ENCODE measurements at places on chromosomes 5 and 9. TPM values are rescaled to one million over a fixed set of nuclear protein-coding genes. Genes with fewer than 3 reads are reported as not detected.

Gene LYRM7
- polyA plus RNA-seq: 11.2 TPM

Gene F12
- polyA plus RNA-seq: 1.0 TPM

Gene IFNB1
- not detected for polyA plus RNA-seq

Gene IFNE
- 1.8 TPM for polyA plus RNA-seq

Gene SPATA31C2
- polyA plus RNA-seq: 0.07 TPM

Gene TAF11L5
- not detected for polyA plus RNA-seq

Gene ZCCHC9
- 38.9 TPM for polyA plus RNA-seq

GRCh38 chr5:65043843-65044359, 275.2 kb downstream of the CWC27 start:
- DNase-seq: no peak

DNA sequence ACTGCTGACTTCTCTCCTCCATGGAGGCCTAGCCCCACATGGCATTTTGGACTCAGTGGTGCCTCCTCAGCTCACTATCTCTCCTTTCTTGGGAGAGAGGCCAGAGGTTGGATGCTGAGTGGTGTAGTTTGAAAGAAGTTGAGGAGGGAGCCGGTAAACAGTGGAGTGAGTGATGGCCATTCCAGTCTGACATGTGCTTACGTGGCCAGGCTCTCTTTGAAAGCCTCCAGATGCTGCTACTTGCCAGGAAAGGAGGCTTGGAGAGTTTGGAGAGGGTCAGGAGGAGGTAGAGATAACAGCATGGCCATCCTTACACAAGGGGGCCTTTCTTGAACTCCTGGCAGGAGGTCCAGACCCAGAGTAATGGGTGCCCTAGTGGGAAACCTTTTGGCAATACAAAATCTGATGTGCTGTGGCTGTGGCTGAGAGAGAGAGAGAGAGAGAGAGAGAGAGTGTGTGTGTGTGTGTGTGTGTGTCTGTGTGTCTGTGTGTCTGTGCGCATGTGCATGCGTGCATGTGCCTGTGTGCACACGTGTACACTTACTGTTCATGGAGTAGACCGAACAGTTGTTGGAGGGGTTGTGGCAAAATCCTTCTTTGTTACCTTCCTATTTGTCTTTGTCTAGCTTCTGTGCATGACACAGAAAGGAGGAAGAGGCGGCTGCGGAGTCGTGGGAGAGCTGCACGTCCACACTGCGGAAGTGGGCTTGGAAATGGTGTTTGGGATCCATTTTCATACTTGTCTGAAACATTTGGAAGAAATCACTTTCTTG, 37.8 kb downstream of the RALGPS1 start:
- DNase-seq: peak; percentile 27

DNA sequence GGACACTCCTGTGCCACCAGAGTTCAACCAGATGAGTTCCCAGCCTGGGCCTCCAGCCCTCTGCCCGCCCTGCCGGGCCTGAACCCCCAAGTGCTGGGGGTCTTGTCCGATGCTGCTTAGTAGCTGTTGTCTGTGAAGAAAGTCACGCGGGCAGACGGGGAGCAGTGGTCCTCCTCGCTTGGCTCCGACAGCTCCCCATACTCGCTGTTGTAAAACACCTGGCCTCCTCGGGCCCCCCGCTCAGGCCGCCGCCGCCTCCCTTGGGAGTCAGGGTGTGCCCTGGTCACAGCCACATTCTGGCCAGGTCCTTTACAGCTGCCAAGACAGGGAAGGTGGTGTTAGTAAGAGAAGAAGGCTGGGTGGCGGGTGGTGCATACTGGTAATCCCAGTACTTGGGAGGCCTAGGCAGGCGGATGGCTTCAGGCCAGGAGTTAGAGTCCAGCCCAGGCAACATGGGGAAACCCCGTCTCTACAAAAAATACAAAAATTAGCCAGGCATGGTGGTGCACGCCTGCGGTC, 11.8 kb upstream of the SCGB3A1 start:
- DNase-seq: no peak

GRCh38 chr9:111222757-111223156, 107.3 kb downstream of the OR2K2 start:
- no peak for DNase-seq

DNA sequence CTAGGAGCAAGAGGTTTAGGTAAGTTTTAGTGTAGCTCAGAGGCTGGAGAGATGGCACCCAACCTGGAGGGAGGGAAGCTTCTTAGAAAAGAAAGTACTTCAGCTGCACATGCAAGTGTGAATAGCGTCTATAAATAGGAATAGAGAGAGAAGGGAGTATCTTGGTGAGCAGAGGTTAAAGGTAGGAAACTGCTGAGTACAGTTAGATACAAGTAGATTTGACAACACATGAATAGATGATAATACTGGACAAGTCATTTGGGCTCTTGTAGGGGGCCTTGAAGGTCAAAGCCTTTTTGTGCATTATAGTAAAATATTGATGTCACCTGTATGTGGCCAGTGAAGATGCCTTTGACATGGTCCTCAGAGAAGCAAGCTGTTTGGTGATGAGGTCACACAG, 34.2 kb downstream of the ANP32B start:
- peak; percentile 23 for DNase-seq

DNA sequence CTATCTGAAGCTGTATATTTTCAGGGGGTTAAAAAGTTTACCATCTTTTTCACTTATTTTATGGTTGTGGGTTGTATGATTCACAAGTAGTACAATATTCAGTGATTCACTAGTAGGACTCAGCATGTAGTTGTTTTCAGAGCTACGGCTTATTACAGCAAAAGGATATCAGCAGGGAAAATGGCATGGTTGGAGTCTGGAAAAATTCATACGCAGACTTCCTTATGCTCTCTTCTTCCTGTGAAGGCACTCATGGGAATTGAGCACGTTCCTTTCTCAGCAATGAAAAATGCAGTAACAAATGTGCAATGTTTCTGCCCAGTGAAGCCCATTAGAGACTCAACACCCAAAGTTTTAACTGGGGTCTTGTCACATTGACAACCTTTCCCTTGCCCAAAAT, 250.5 kb downstream of the KCNN2 start:
- no peak for DNase-seq

DNA sequence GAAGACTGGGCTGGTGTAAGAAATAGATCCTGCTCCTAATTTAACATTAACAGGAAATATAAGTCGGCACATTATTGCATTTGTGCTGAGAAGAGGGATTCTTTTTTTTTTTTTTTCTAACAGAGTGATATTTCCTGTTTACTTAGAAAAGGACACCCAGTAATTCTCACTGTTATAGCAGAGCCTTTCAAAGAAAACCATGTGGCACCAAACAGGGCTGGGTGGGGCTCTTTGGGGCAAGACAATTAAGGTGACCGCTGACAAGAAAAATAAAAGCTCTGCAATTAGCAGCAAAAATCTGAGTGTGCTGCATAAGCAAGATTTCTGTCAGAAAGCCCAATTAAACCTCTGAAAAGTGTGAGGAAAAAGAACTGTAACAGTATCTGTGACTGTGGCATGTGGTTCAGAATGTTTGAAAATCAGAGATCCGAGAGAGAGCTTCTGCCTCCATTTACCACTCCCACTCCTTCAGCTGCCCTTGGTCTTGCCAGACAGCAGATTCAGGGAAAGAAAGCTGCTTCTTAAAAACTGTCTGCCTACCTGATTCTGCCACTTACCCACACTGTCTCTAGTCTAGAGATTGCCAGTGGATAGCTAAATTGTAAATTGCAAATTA, 77.1 kb upstream of the IQGAP2 start:
- DNase-seq: no peak

GRCh38 chr5:73729329-73729728, 103.3 kb downstream of the ARHGEF28 start:
- no peak for DNase-seq

- no peak for DNase-seq
These were observed 95.3 kb upstream of the IER5L start for GRCh38 chr9:129273136-129273895.

GRCh38 chr5:139689631-139690063, 41.5 kb downstream of the CXXC5 start:
- peak; percentile 70 for DNase-seq

GRCh38 chr9:116323571-116323970, 170.0 kb downstream of the PAPPA start:
- no peak for DNase-seq

- no peak for DNase-seq
These were observed 210.0 kb downstream of the MPDZ start for GRCh38 chr9:13069498-13069897.

DNA sequence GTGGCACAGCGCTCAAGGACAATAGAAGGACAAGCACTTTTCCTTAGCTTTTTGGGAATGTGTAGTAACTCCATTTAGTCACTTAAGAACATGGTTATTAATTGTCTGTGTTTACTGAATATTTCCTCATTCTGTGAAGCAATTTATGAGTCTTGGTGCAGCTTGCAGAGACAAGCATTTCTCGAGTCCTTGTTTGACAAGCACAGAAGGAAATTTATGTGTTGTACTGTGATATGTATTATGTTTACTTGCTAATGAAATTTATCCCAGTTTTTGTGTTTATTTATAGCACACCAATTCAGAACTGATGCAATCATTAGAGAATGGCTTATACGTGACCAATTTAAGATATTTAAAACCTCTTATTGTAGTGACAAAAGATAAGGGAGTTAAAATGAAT, 168.6 kb downstream of the PRELID2 start:
- no peak for DNase-seq

DNA sequence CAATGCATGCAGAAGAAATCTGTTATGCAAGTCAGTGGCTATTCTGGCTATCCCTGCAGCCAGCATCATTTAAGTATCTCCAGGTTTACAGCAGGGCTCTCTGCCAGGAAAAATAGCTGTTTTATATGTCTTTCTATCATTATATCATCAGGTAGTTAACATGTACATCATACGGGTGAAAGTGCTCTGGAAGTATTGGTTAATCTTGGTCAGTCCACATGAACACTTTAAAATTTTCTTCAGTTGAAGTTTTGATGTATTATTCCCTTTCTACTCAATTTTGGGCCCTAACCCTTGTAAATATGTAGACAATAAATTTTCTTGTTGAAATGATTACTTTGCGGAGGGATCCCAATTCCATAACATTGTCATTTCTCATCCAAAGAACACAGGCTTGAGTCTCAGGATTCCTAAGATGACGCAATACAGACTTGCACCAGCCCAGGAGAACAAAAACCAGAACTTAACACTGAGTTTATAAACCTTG, 67.5 kb downstream of the SEMA6A start:
- no peak for DNase-seq

DNA sequence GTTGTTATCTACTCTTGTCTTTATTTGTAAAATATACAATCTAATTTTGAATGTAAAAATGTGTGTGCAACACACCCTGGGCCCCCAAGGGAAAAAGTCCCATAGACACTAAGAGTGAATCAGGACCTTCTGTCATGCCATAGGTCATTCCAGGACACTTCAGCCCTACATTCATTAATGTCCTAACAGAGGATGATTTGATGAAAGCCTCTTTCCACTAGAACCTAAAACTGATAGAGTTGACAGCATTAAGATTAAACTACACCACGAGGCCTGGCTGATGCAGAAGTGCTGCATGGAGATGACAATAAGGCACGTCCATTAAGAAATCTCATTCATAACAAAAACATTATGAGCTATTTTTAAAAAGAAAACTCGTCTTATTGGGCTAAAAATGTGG, 46.2 kb downstream of the FRMD3 start:
- no peak for DNase-seq

GRCh38 chr5:83741571-83741970, 20.9 kb upstream of the HAPLN1 start:
- DNase-seq: no peak

DNA sequence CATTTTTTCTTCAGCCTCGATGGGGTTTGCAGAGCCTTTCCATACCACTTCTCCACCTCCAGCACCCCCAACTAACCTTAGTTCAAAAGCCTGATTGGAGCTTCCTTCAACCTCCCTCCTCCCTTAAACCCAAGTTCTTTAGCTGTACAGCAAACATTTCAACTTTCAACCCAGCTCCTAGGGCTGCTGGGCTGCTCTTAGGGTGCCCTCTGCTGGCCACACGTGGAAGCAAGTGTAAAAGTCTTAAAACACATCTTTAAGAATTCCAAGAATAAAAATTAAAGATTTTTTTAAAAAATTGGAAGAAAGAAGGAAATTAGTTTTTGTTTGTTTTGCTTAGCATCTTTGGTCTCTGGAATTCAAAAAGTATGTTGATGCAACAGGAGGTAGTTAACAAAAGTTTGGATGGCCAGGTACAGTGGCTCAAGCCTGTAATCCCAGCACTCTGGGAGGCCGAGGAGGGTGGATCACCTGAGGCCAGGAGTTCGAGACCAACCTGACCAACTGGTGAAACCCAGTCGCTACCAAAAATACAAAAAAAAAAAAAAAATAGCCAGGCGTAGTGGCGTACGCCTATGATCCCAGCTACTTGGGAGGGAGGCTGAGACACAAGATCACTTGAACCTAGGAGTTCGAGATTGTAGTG, 15.5 kb upstream of the HSD17B3 start:
- DNase-seq: peak; percentile 38

- DNase-seq: peak; percentile 94
These were observed 73.0 kb upstream of the IL17B start for GRCh38 chr5:149452007-149452664.

DNA sequence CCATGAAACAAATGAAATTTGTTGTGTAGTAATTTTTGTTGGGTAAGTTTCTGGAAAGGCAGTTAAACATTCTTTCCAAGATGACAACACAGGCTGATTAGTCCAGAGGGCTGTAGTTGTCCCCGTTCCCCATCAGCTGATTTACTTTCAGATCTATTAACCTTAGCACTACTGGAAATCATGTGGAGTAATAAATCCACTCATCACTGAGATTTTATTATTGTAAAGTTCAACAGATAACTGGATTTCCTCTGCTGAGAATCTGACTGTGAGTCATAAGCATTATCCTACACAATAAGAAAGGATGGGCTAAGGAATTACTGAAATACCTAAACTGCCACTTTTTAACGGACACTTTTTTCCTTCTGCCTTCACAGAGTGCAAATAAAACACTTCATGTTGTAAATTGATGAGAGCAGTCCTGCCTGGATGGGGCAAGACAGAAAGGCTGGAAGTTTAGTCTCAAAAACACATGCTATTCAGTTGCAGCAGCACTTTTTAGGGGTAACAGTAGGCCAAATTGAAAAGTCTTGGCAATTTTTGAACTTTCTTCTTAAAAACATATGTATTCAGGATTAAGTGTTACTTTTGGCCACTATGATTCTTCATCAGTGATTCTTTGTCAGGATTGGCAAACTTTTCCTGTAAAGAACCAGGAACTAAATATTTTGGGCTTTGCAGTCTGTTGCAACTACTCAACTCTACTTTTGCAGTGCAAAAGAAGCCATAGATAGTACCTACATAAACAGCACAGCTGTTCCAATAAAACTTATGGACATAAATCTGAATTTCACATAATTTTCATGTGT, 7.0 kb downstream of the STOM start:
- peak; percentile 86 for DNase-seq

DNA sequence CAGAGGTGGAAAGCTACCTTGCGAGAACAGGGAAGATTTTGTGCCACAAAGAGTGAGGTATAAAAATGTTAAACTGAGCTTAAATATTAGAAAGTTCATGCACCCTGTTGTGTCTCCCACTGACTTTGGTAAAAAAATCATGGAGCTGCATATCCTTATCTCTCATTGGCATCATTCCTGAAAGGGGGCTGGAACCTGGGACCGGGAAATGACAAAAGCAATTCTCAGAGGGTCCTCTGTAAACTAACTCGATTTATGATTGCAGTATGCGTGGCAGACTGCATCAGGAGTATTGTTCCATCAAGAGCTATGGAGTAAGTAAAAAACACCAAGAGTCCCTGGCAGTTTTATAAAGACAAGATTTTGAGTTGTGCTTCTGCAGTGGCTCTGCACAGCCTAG, 148.8 kb downstream of the DCP2 start:
- no peak for DNase-seq

GRCh38 chr9:115671963-115672305, 481.7 kb upstream of the PAPPA start:
- DNase-seq: no peak
